ENCODE measurements at places on chromosomes 1 and 21.

DNA sequence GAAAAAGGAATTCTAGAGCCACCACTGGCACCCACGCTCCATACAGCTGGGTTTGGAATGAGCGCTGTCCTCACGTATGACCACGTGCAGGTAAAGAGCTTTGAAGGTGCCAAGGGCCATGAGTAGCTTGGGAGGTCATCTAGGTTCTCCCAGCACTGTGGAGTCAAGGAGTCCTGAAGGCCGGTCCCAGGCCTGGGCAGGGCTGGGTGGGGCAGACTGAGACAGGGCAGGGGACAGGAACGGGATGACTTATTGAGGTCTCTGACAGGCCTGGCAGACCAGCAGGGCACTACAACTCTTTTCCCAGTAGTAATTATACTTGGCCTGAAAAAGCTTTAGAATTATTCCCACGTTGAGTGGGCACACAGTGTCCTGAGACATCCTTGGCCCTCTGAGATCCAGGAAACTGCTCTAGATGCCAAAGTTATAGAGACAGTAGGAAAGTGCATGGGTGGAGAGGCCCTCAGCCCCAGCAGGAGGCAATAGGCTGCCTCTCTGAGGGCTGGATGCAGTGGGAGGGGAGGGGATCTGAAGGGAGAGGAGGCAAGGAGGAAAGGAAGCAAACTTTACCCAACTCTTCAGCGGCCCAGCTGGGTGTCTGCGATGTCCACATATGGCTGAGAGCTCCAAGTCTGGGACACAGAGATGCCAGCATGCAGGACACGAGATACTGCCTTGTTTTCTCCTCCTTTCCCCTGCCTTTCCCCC, 1.8 kb upstream of the CDA start:
- DNase-seq: no peak

DNA sequence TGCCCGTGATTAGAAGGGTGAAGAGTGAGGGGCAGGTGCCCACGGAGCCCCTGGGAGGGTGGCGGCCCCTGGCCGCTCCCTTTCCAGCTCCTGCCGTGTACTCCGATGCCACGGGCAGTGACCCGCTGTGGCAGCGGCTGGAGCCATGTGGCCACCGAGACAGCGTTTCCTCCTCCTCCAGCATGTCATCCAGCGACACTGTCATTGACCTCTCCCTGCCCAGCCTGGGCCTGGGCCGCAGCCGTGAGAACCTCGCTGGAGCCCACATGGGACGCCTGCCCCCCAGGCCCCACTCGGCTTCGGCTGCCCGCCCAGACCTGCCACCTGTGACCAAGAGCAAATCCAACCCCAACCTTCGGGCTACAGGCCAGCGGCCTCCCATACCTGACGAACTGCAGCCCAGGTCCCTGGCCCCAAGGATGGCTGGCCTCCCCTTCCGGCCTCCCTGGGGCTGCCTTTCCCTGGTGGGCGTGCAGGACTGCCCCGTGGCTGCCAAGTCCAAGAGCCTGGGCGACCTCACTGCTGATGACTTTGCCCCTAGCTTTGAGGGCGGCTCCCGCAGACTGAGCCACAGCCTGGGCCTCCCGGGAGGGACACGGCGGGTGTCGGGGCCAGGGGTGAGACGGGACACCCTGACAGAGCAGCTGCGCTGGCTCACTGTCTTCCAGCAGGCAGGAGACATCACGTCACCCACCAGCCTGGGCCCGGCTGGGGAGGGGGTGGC, 22.0 kb downstream of the PANK4 start:
- no peak for DNase-seq

- DNase-seq: no peak
These were observed 35.5 kb downstream of the IFNAR1 start for GRCh38 chr21:33360281-33360680.

GRCh38 chr1:175514387-175514953, 228.9 kb downstream of the TNR start:
- no peak for DNase-seq

DNA sequence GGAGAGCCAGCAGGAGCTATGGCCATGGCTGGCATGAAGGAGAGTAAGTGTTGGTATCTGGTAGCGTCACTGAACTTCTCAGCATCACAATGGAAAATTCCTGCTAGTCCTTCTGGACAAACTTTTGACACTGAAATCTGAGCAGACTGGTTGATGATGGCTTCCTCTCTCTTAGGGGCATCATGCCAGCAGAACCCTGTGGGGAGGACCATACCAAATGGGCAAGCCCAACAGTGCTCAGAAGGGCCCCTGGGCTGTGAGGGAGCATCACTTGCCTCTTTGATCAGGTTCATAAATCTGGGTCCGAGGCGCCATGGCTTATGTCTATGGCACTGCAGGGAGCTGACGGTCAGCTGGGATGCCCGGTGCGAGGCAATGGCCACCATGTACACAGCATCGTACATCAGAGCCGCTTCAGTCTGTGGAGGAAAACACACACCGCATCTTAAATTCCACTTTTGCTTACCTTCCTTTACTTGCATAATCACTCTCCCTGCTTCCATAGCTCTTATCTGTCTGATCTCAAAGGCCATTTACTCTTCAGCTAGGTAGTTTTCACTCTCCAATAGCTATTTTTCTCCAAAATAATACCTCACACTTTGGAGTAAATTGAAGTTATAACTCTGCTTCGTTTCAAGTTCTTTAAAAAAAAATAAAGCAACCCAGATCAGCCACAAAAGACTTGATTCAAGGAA, 297.1 kb downstream of the GRIK1 start:
- DNase-seq: no peak

DNA sequence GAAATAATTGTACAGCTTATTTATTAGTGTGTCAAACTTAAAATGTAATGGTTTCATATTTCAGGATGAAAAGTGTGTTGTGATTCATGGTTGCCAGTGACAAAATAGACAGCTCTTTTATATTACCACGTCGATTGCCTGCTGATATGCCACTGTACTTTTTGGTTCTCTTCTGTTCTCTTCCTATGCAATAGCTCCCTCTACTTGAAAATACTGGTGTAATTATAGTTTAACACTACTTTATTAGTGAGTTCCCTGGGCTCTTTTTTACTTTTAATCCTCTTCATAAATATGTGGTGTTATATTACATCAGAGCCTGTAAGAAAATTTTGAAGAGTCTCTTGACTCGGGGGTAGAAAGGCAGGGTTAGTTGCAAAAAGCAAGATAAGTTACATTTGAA, 111.3 kb downstream of the PATJ start:
- DNase-seq: no peak

- no peak for DNase-seq
These were observed 159.6 kb downstream of the TOMM20 start for GRCh38 chr1:234969011-234969441.
